ENCODE measurements at places on chromosomes 13 and 19.
A peak's percentile ranks its signal among the peaks of the same experiment; 100 is the strongest.

GRCh38 chr13:105665284-105665683 lies 870.2 kb downstream of the EFNB2 start:
- DNase-seq: no peak

- DNase-seq: no peak
Observed at GRCh38 chr13:39929583-39929982, 274.1 kb downstream of the COG6 start.

DNA sequence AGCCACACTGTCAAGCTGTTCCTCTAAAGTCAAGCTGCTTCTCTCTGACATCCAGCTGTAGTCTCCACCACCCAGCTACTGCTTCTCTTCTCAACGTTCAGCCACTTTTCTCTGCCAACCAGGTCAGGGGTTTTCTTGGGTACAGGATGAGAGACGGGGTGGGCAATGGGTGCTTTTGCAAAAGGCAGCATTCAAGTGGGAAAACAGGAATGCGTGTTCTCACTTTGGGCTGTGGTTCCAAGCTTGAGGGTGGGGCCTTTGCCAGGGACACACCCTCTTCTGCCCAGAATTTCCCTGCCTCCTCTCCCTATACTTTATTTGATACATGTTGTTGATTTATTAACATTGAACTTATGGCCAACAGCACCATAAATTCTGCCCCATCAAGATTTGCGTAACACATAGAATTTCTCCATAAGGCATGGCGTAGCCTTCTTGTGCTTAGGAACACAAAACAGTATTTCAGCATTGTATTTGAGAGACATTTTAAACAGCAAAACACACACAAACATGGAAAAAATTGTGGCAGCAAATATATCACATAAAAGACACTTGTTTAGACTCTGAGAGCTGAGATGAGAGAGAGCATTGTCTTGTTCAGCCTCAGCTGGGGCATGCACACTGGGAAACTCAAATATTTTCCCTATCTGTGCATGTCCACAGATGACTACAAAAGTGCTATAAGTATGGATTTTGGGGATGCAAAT lies 392.8 kb downstream of the SLITRK6 start:
- DNase-seq: no peak

GRCh38 chr13:49351871-49352270 lies 92.0 kb downstream of the CAB39L start:
- DNase-seq: no peak

- peak; percentile 54 for DNase-seq
Observed at GRCh38 chr13:23866420-23867026, 22.7 kb downstream of the MIPEP start.

- no peak for DNase-seq
Observed at GRCh38 chr13:99908140-99908803, 63.3 kb downstream of the ZIC5 start.

GRCh38 chr19:52689843-52690368 lies 44.9 kb downstream of the ZNF611 start:
- DNase-seq: no peak

DNA sequence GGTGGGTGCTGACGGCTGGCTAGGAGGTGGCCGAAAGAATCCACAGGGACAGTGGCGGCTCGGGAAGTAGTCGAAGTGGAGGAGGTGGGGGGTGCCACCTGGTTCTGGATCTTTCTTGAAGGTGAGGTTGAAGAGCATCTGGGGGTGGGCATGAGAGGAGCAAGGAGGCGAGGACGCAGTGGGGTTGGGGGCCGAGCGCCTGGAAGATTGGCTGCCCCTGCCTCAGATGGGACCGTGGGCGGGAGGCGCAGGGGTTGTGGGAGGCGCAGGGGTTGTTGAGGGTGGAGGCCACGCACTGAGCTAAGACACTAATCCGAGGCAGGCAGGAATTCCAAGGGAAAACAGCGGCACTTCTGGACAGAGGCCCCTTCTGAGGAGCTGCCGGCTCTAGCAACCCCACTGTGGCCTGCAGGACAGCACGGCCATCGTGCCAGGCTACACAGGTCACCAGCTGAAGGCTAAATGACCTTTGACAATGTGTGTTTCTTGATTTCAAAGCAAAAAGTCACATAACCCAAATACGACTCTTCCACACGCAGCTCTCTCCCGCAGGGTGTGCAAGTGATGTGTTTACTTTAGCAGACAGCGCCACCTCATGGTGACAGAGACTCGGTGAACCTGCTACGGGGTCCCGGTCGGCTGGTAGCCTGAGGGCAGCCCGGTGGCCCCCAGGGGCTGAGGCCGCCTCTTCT lies 44.1 kb upstream of the RANBP3 start:
- peak; percentile 84 for DNase-seq

GRCh38 chr13:77034881-77035280 lies 7.9 kb upstream of the FBXL3 start:
- DNase-seq: no peak

GRCh38 chr19:41734585-41734984 lies 20.7 kb upstream of the CEACAM6 start:
- no peak for DNase-seq

GRCh38 chr13:110705356-110705825 lies 525 bp downstream of the CARS2 start:
- DNase-seq: no peak

GRCh38 chr19:10818301-10819123 lies 17.5 kb downstream of the TMED1 start:
- DNase-seq: no peak

GRCh38 chr13:112775791-112776279 lies 86.0 kb downstream of the ATP11A start:
- no peak for DNase-seq

- DNase-seq: no peak
Observed at GRCh38 chr19:56314018-56314380, 640 bp downstream of the ZSCAN5A start.

- peak; percentile 73 for DNase-seq
Observed at GRCh38 chr19:4851551-4852290, 15.7 kb downstream of the PLIN3 start.

DNA sequence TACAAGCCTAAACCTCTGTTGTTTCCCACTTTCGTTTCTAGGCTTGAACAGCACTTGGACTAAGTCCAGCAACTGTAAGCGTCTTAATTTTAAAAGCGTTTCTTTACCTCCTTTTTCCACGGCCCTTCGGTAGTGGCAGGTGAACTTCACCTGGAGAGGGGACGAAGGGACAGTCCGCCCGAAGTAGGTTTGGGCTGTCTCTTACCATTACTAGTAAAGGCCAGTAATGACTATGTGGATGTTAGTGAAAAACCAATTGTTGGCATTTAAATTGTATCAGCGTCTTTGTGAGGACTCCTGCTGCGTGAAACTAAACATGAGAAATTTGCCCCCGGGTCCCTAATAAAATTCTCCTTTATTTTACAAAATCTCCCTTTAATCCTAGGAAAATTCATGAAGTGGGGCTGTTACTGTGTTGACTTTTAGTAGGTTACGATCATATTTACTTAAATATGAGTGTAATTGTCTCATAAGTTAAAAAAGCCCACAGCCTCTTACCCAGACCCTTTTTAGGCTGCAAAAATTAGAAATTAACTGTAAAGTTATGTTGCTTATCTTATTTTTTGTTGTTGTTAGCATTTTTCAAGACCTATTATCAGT lies 983 bp downstream of the ITM2B start:
- DNase-seq: peak; percentile 82

GRCh38 chr13:105144020-105144419 lies 1391.4 kb downstream of the EFNB2 start:
- no peak for DNase-seq

DNA sequence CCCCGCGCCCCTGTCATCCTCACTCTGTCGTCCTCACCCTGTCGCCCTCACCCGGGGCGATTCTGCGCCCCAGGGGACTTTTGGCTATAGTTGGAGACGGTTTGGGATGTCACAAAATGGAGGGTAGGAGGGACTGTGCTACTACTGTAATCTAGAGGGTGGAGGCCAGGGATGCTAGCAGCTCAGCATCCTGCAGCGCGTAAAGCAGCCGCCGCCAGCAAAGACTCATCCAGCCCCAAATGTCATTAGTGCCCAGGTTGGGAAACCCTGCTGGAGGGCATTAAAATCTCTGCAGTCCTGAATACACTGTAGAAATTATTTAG lies 362 bp downstream of the ZNF557 start:
- no peak for DNase-seq

DNA sequence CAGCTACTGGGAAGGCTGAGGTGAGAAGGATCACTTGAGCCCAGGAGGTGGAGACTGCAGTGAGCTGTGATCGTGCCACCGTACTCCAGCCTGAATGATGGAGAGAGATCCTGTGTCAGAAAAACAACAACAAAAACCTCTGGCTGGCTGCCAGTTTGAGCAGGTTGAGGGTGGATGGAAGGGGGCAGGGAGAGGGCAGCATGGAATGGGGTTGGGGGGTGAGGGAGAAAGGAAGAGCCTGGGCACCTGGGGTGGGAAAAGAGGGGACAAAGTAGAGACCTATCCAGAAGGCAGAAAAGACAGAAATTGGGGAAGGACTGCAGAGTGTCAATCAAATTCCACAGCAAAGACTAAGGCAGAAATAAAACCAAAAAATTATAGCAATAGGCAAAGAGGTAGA lies 4.7 kb downstream of the SLC1A5 start:
- DNase-seq: peak; percentile 77

GRCh38 chr13:78228211-78228610 lies 309.6 kb upstream of the EDNRB start:
- no peak for DNase-seq

- no peak for DNase-seq
Observed at GRCh38 chr19:16327911-16328823, 3.5 kb downstream of the KLF2 start.

DNA sequence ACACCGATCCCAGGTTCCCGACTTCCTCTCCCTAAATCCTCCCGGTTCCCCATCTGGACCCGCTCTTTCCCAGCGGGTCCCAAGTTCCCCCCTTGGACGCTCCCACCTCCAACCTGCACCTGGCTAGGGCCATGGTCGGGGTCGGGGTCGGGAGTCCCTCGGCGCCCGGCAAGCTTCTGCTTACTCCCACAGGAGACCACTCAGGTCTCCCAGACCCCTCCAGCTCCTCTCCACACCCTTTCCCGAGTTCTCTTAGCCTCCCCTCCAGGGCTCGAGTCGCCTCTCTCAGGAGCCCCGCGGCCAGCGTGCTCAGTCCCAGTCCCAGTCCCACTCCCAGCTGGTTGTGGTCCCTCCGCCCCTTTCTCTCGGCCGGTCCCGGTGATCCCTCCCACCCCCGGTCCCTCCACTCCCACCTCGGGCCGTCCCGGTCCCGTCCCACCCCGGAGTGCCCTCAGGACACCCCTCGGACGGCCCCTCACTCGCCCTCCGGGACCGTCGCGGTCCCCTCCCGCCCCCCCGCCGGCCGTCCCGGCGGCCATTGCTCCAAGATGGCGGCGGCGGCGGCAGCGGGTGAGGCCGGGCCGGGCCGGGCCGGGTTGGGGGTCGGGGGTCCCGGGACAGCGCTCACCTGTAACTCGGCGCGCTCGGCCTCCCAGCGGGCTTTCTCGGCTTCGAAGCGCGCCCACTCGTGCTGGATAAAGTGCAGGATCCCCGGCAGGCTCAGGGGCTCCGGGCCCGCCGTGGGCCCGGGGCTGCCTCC lies at the start of gene FKRP:
FKRP (plus strand) TSS at position 537 of the 760 bp plus-strand sequence. CDS start 9,394 bp downstream, outside the sequence.
- DNase-seq: peak; percentile 58

DNA sequence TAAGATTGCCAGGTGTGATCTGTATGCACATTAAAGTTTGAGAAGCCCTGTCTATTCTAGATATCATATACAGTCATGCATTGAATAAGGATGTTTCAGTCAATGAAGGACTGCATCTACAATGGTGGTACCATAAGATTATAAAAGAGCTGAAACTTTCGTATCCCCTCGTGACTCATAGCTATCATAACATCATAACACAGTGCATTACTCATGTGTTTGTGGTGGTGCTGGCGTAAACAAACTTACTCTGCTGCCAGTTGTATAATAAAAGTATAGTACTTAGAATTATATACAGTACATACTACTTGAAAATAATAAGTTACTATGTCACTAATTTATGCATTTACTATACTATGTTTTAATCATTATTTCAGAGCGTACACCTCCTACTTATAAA lies 489.3 kb downstream of the GPC6 start:
- no peak for DNase-seq

- DNase-seq: no peak
Observed at GRCh38 chr13:91053318-91054065, 294.0 kb upstream of the MIR17HG start.

DNA sequence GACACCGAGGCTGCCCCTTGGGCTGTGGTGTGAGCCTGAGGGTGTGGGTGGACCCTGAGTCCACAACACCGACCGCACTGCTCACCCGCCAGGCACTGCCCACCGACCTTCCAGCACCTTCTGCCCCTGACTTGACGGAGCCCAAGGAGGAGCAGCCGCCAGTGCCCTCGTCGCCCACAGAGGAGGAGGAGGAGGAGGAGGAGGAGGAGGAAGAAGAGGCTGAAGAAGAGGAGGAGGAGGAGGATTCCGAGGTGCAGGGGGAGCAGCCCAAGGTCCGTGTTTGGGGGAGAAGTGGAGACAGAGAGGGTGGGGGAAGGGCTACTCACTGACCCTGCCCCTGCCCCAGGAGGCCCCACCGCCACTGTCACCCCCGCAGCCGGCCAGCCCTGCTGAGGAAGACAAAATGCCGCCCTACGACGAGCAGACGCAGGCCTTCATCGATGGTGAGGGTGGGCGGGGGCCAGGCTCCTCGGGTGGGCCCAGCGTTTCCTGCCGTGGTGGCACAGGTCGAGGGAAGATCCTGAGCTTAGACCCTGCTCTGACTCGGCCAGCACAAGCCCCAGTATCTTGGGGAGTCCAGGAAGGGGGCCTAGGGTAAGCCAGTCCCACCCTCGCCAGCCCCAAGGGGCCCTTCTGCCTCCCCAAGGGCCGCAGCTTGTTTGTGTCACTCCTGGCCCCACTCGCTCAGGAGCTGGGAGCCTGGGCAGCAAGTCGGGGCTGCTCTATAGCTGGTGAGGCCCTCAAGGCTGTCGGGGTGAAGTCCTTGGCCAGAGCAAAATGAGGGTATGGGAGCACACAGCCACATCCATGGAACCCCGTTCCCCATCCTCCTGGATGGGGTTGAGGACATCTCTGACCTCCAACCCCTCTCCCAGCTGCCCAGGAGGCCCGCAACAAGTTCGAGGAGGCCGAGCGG lies 12.2 kb downstream of the PRKCSH start:
- no peak for DNase-seq

DNA sequence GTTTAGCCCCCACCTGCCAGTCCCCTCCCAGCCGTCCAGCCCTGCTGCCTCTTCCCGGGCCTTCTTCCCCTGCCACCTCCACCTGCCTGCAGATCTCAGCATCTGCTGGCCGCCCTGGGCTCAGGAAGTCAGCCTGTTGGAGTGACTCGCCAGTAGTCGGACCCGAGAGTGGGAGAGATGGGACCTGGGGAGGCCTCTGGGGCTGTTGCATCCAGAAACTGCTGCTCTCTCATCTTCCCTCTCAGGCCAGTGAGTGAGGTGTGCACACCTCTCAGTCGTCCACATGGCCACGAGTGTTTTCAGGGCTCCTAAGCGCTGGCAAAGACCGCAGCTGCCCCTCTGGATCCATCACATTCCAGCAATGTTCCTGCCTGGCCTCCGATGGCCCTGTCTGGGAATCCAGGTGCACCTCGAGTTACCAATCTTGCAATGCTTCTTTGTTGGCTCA lies 151.8 kb upstream of the SOX1 start:
- no peak for DNase-seq

GRCh38 chr19:17205237-17206140 lies 9.7 kb upstream of the USE1 start:
- DNase-seq: peak; percentile 78

- no peak for DNase-seq
Observed at GRCh38 chr13:35765941-35766340, 289.5 kb upstream of the MAB21L1 start.

- no peak for DNase-seq
Observed at GRCh38 chr19:6685962-6686627, 16.1 kb upstream of the TNFSF14 start.

Measured in hematopoietic multipotent progenitor cell treated with erythropoietin and hydrocortisone succinate and interleukin-3 and kit ligand, for 17 days (in vitro differentiated cells).